ENCODE measurements at places on chromosomes 4 and X. TPM values are rescaled to one million over a fixed set of nuclear protein-coding genes. Genes with fewer than 3 reads are reported as not detected.

Gene BBS12
- total RNA-seq = 5.7 TPM

Gene SERTM2
- not detected for total RNA-seq

Gene BEX5
- total RNA-seq = 2.2 TPM

Gene RASL11B
- total RNA-seq = 1.3 TPM

Gene TCEAL7
- total RNA-seq = 12.9 TPM

Gene CXCL1
- total RNA-seq = 9.1 TPM

Gene FAM184B
- total RNA-seq = not detected

Gene ASMT
- total RNA-seq = not detected

Gene DMRTC1
- total RNA-seq = not detected

Gene TRIM61
- total RNA-seq = not detected

Gene ARHGAP6
- total RNA-seq = 25.2 TPM

Gene SLIT2
- total RNA-seq = 88.1 TPM

Gene NHSL2
- total RNA-seq = 20.8 TPM

Gene PFKFB1
- not detected for total RNA-seq

Gene VSIG1
- 0.17 TPM for total RNA-seq

Gene CT45A2
- total RNA-seq = not detected

Gene ARX
- total RNA-seq = not detected

Gene NHS
- total RNA-seq = 5.0 TPM

Gene GUCY1B1
- total RNA-seq = 30.6 TPM

Gene CFP
- total RNA-seq = 6.8 TPM

Gene ATP8A1
- 6.2 TPM for total RNA-seq

Gene SPARCL1
- total RNA-seq = 2,231 TPM

Gene KANTR
- total RNA-seq = 11.6 TPM

Gene XAGE2
- not detected for total RNA-seq

Gene SPATA4
- total RNA-seq = 0.83 TPM

Gene ALAS2
- 1.9 TPM for total RNA-seq

Gene TIMP1
- total RNA-seq = 251 TPM

Gene TMEM154
- 2.9 TPM for total RNA-seq

Gene HMX1
- total RNA-seq = not detected

Gene BTC
- 48.2 TPM for total RNA-seq

Gene NLGN3
- total RNA-seq = 2.0 TPM

Gene ADGRG4
- total RNA-seq = under 0.01 TPM

Gene PLK4
- 0.83 TPM for total RNA-seq

Gene SPANXN2
- not detected for total RNA-seq

Gene USP17L17
- total RNA-seq = not detected

Gene SPANXA2
- total RNA-seq = not detected

Gene BEX2
- total RNA-seq = 10.6 TPM

Gene TNIP3
- not detected for total RNA-seq

Gene STBD1
- total RNA-seq = 30.2 TPM

Gene ATOH1
- total RNA-seq = not detected

Gene NAAA
- total RNA-seq = 23.7 TPM

Gene NSUN7
- total RNA-seq = 0.83 TPM

Measured in esophagus muscularis mucosa (tissue), 4 donors.